Glomerular endothelial cell (primary cell): ENCODE measurements at places on chromosomes 2 and 18.
A peak's percentile ranks its signal among the peaks of the same experiment; 100 is the strongest.

- DNase-seq, result no peak
These were observed 51.6 kb upstream of the PTH2R start for GRCh38 chr2:208354964-208355381.

DNA sequence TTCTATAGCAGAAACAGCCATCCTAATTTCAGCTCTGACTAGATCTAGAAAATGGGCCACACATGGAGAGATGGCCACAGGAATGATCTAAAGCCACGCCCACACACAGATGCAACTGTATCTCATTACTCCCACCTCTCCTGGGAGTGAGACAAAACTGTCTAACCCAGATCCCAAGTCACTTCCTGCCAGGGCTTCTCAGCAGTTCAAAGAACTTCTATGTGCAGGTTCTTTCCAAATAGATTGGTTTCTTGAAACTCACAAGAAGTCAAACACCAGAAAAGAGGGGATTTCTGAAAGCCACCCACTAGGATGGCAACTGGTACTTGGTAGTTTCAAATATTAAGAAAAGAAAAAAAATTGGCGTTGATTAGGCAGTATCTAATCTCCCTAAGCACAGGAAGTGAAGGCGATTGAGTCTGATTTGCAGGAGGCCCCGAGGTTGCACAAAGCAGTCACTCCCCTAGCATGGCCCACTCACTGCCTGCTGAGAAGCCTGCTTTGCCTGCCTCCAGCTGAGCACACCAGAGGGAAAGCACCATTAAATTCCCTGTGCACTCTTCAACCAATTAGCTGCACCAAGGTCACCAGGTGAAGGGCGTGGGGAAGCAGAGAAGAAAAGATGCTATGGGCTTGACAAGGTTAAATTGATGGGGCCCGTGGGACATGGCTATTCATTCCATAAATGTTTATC is 51.1 kb downstream of the PAPOLG start:
- no peak for DNase-seq

DNA sequence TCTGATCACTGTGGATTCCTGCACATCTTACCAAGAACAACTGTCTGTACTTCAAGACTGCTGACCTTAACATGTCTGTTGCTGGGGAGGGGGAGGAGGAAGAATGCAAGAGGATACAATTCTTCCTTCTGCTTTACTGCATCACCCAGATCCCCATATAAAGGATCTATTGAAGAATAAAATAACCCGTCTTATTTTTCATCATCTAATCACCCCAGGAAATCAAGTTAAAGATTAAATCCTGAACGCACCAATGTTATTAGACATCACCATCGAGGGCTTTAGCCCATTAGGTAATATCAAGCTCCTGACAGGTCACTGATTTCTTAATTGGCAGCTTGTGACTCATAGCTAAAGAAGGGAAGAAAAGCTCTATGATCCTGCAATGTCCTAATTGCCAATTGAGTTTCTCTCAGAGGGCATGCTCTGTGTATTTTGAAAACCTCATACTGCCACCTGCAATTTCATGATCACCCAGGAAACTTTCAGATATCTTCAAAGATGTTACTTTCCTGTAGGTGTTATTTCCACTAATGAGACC is 75.4 kb upstream of the KCNE4 start:
- DNase-seq, result no peak

GRCh38 chr2:28080911-28081310 is 190.4 kb downstream of the BABAM2 start:
- peak; percentile 88 for DNase-seq

GRCh38 chr2:237697586-237698357 is 70.4 kb downstream of the LRRFIP1 start:
- no peak for DNase-seq

- DNase-seq, result no peak
These were observed 103.3 kb downstream of the NDUFA10 start for GRCh38 chr2:239921843-239922242.

DNA sequence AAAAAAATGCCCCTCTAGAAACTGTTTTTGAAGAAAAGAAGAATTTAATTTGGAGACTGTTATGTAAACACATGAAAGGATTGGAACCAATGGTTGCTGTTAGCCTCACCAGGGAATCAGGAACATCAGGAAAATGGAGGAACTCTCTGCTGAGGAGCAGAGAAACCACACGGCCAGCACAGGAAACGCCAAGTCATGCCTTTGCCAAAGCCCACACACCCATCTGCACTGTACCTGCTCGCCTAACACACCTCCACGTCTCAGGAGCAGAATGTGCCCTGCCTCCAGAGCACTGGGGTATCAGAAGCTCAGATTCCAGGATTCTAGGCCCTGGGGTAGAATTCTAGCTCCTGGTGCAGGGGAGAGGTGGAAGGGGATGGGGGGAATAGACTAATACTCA is 9.8 kb upstream of the SCYGR1 start:
- DNase-seq, result no peak

GRCh38 chr2:173254659-173255058 is 100.0 kb upstream of the CDCA7 start:
- DNase-seq, result no peak

GRCh38 chr2:75560022-75560767 is 544 bp downstream of the EVA1A start:
- no peak for DNase-seq

DNA sequence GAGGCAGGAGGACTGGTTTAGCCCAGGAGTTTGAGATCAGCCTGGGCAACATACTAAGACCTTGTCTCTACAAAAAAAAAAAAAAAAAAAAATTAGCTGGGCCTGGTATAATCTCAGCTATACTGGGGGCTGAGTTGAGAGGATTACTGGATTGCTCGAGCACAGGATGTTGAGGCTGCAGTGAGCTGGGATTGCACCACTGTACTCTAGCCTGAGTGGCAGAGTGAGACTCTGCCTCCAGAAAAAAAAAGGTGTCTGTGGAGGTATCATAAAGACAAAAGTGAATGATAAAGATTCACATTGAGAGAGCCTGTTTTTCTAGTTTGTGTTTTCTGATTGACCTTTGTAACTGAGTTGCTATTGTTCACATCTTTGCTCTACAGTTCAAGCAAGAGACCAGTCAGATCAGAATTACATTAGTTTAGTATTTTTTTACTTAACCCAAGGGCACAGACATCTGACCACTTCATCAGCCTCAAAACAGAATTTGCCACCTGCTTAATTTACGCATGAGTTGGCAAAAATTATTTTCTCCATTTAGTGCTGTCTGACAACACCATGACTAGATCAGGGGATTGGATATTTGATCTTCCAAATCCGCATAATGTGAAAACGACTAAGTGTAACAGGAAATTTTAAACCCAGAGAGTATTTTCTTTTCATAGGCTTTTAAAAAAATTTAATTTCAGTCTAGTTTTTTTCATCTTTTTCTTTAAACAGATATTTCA is 271.0 kb downstream of the TGIF1 start:
- DNase-seq, result no peak

- DNase-seq, result no peak
These were observed 21.8 kb upstream of the NT5DC4 start for GRCh38 chr2:112698834-112699515.

DNA sequence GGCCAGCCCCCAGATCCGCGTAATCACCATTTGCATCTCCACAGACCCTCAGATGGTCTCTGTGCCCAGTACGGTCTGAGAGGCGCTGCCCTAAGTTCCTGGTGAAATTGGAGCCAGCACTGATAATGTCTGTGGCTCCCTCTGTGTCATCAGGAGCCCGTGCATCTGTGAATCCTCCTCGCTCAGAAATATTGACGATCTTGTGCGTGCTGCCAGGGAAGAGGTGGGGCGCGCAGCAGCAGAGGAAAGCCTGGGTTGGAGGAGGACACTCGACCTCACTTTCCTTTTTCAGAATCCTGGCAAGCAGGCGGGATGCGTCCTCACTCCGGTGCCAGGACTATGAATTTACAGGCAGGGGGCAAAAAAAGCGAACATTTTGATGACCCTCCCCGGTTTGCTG is 686.1 kb upstream of the SALL3 start:
- no peak for DNase-seq

DNA sequence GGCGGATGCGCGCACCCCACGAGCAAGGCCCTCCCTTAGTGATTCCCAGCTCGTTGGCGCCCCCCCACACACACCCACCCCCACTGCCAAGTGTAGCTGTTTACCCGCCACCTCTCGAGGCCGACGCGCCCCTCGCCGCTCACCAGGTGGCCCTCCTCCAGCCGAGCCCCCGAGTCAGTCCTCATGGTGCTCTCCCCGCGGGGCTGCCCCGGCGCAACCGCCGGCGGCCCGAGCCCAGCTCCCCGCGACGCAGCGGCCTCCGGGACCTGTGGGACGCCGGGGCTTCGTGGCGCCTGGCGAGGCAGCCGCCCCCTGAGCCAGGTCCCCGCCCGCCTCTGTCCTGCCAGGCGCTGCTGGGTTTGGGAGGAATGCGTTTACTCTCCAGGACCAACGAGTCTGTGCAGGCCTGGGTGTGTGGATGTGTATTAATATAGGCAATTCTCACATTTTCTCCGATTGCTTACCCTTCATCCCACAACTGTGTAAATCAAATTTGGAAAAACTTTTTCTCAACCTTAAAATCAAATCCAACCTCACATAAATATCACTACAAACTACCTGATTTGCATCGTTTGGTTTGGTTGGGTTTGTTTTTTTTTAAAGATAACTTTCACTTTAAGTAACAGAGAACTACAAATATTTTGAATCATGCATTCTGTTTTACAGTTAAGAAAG is at the start of gene TMEM237:
TSS of gene TMEM237 (minus strand) at position 288 of the 675 bp plus-strand sequence. CDS start at position 185, 103 bp downstream.
- DNase-seq, result no peak

DNA sequence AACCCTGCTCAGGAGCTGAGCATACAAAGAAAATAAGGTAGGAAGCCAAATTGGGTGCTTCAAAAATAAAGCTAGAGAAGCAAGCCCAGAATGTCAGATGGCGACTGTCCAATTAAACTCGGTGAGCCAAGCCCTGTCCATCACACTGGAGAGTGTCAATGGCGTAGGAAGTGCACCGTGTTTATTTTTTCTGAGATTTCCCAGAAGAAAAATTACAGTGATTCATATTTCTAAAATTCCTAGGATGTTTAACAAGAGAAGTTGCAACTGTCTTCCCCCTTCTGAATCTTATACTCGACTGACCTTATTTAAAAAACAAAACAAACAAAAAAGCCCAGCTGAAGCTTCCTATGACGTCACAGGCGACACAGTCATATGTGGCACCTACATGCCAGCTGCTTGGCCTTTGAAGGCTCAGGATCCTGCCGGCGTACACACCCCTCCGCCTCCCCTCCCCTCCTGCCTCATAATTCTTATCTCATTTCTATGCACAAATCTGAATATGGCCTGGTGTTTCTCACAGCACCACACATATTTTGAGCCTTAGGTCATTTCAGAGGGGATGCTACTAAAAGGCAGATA is 60.8 kb downstream of the MBP start:
- peak; percentile 90 for DNase-seq

GRCh38 chr18:45664824-45665763 is 49.8 kb downstream of the SLC14A2 start:
- peak; percentile 29 for DNase-seq

DNA sequence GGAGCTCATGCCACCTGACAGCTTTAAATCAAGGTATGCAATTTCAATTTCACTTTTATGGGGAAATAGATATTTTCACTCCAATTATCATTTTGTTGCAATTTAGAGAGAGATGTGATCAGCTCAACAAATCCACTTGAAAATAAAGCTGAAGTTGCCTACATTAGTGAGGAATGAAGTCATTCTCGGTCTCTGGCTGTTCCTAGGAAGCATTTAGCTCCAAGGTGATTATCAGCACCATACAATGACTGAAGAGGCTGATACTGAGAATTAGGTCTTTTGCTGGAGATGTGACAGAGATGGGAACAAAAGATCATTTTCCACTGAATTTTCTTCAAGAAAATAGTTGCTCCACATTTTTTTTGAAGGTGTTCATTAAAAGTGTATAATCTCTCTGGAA is 1303.7 kb downstream of the DPP10 start:
- no peak for DNase-seq

GRCh38 chr2:183868153-183868552 is 730.2 kb upstream of the ZNF804A start:
- no peak for DNase-seq

GRCh38 chr2:39494784-39495251 is 57.7 kb upstream of the MAP4K3 start:
- no peak for DNase-seq

DNA sequence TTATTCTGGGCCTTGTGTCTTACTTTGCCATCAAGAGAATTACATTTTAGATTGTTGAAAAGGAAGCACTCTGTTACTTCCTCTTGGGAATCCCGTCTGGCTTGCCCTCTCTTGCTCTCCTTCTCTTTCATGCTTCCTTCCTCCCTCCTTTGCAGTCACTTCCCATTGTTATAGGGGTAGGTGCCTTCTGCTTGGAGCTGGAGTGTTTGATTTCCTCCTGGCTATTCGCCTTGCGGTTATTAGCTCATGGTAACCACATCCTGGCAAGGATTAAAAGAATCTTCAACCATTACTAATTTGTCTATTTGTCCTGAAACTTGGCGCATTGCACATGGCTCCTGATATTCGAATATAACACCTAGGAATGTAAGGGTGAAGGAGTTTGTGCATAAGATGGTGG is 115.0 kb downstream of the CERS6 start:
- DNase-seq, result no peak

DNA sequence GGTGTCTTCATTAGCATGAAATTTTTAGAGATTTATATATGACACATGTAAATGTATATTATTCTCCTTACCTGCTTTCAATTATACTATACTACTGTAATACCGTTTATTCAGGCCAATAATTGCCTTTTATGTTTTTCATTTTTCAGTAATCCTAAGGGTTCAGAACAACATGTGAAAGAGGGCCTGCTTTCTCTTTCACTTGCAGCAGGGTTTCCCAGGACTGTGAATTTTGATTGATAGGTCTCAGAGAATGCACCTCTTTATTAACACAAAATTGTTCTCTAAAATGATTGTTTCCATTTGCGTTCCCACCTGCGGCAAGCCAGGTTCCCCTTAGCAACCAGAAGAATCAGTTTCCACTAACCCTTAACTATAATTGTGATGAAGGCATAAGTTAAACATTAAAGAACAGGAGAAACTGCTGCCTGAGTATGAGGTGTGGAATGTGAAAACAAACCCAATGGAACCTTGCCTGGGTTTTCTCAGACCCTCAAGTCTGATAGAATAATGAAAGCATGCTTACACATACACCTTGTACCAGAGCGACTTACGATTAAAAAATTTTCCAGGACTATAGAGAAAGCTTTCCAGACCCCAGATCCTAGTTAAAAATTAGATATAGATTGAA is 1591.2 kb upstream of the LRRTM1 start:
- no peak for DNase-seq

- DNase-seq, result no peak
These were observed 109.7 kb upstream of the BZW1 start for GRCh38 chr2:200702044-200702443.

- DNase-seq, result no peak
These were observed 16.7 kb downstream of the HOXD1 start for GRCh38 chr2:176205126-176205525.

- DNase-seq, result no peak
These were observed 815 bp downstream of the CEBPZ start for GRCh38 chr2:37230581-37230980.
